Right atrium auricular region (tissue), 2 donors: ENCODE measurements at places on chromosomes 12 and 14. TPM values are rescaled to one million over a fixed set of nuclear protein-coding genes. Genes with fewer than 3 reads are reported as not detected.

CYP46A1 gene
- 6.9 TPM for total RNA-seq

FKBP11 gene
- 9.1 TPM for total RNA-seq

PTGER2 gene
- total RNA-seq = 1.5 TPM

PLEKHD1 gene
- total RNA-seq = not detected

- DNase-seq = no peak
These were observed 127.0 kb downstream of the SCAF11 start for GRCh38 chr12:45863332-45863731.

DNA sequence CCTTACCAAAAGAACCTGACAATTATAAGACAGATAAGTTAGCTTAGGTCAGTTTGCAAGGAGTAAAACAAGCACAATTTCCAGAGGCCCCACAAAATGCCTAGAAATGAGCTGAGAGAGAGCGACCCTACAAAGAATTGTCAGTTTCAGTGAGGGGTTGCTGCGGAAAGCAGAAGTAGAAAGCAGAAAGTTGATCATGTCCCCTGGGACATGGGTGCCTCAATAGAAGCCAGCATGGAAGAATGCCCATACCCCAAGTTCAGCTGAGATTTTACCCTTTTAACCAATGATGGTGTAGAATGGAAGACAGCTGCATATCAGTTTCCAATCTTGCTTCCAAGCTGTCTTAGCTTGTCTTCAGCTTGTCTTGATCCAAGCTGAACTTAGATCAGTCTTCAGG is 21.8 kb upstream of the CRY1 start:
- DNase-seq = no peak

DNA sequence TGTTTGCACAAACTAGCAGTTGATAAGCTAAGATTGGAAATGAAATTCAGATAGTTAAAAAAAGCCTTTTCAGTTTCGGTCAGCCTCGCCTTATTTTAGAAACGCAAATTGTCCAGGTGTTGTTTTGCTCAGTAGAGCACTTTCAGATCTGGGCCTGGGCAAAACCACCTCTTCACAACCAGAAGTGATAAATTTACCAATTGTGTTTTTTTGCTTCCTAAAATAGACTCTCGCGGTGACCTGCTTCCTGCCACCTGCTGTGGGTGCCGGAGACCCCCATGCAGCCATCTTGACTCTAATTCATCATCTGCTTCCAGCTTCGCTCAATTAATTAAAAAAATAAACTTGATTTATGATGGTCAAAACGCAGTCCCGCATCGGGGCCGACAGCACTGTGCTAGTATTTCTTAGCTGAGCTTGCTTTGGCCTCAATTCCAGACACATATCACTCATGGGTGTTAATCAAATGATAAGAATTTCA is 335.6 kb downstream of the TMEM121 start:
- DNase-seq = no peak

- no peak for DNase-seq
These were observed 7.5 kb upstream of the KLHL42 start for GRCh38 chr12:27772328-27773049.

DNA sequence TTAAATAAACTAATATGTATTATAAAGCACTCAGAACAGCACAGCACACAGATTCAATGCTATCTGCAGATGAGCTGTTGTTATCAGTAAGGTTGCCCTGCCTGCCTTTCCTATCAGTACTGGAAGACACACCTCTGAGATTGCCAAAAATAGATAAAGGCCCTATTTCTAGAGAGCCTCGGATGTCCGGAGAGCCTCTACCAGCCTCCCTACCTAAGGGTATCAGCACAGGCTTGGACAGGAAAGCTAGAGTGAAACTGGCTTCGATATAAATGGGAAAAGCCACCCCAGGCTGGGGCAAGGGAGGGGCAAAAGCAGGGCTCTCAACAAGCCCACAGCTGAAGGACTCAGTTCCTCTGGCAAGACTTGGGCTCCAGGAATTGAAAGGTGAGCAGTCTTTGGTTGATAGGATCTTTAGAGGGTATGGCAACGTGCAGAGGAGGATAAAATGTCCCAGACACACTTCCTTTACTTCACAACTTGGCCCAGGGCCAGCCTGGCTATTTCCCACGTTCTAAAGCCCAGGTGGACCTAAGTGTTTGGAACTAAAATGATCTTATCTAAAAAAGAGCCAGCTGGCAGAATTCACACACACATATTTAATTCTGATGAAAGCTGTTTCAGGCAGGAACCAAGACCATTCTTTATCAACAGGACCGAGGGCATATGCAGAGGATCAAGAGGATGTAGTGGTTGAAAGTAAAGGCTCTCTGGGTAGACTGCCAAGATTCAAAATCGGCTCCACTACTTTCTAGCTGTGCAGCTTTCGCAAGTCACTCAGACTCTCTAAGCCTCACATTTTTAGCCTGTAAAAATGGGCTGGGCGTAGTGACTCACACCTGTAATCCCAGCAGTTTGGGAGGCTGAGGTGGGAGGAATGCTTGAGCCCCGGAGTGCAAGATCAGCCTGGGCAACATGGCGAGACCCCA is 37.8 kb upstream of the ITPR2 start:
- DNase-seq = no peak

DNA sequence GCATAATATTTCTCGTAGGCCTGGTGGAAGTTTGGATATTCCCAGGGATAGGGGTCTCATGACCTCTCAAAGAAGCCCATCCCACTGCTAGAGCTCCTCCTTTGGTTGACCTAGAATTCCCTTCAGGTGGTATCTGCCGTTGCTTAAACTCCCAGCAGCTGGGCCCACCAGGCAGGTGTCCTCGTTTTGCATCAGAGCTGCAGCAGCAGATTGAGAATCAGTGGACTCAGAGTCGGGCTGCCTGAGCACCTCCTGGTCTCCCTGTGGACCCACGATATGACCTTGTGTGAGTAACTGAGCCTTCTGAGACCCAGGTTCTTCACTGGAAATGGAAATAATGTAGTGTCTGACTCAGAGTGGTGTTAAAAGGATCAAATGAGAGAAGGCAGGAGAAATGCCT is 132.7 kb downstream of the PAPOLA start:
- peak; percentile 32 for DNase-seq

DNA sequence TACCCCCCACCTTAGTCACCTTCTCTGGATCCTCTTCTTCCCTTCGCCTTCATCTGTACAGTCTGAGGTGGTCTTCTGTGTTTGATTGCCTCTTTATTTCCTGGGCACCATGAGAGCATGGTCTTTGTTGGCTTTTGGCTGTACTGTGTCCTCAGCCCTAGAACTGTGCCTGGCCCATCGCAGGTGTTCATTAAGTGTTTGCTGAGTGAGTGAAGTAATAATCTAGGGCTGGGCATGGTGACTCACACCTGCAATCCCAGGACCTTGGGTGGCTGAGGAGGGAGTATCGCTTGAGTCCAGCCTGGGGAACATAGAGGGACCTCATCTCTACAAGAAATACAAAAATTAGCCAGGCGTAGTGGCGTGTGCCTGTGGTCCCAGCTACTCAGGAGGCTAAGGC is 13.9 kb downstream of the ALDH2 start:
- no peak for DNase-seq

DNA sequence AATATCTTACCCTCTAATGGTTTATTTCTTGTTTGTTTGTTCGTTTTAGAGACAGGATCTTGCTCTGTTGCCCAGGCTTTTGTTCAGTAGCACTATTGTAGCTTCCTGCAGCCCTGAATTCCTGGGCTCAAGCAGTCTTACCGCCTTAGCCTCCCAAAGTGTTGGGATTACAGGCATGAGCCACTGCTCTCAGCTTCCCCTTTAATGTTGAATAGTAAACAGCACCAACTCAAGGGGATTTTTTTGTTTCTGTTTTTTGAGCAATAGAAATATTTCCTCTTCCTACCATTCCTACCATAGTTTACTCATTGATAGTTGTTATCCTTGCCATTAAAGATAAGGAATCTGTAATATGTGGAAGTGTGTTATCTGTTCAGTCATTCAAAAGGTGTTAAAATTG is 10.7 kb downstream of the ARID4A start:
- no peak for DNase-seq
